ENCODE measurements at places on chromosomes 2 and 18.

DNA sequence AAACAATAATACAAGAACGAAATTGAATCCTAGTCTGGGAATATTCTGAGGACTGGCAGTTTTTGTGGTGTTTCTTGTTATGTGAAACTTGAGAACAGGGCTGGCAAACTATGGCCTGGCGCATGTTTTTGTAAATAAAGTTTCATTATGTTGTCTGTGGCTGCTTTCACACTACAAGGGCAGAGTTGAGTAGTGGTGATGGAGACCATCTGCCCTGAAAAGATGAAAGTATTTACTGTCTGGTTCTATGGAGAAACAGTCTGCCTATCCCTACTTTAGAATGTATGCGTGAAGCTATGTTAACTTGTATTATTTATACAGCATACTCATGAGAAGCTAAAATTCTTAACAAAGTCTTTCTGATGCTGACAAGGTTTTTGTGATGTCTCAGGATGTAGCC, 351.9 kb downstream of the LRRTM1 start:
- no peak for DNase-seq

GRCh38 chr2:5932556-5933469, 240.6 kb downstream of the SOX11 start:
- DNase-seq, result no peak

GRCh38 chr2:187644486-187644885, 90.3 kb upstream of the TFPI start:
- no peak for DNase-seq

GRCh38 chr2:8684540-8684877, 2.7 kb downstream of the ID2 start:
- DNase-seq, result peak; percentile 61

DNA sequence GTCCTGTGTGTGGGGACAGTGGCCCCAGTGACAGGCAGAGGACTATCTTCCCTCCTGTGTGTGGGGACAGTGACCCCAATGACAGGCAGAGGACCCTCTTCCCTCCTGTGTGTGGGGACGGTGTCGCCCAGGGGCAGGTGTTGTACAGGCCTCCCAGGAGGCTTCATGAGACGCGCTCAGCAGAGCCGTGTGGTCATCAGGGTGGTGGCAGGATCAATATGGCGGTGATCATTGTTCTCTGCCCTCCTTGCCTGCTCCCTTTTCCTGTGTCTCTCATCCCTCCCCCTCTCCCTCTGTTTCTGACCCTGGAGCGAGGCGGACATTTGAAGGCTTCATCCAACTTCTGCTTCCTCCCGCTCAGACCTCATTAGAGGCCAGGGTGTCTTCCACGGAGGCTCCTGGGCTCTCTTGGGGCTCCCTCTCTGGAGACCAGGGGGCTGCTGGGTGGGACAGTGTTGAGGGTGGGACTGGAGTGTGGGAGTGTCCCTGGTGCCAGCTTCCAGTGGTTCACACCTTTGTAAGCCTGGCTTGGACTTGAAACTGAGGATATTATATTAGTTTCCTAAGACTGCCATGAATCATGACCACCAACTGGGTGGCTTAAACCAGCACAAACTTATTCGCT, 59.5 kb downstream of the ACKR3 start:
- no peak for DNase-seq

DNA sequence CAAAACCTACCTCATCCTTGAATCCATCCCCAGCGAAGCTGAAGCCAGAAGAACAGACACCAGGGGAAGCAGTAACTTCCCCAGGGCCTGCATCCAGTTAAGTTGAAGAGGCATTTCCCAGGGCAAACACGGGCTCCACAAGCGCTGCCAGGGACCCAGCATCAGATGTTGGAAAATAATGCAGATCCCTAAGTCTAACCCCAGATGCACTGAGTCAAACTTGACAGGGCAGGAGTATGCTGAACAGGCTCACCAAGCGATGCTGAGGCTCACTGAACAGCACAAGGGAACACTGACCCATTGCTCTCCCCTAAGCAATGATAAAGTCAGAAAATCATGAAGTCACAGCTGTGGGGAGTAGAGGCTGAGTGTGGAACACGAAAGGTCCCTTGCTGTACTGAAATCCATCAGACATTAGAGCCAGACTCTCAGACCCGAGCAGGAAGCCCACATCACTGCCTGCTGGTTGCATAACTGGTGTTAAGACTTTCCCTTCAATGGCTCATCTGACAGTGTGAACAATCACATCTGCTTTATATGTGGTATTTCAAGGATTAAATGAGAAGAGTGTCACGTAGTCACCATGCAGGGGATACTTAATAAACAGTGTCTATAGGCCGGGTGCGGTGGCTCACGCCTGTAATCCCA, 36.2 kb downstream of the TNS1 start:
- no peak for DNase-seq

GRCh38 chr2:192354512-192355244, 159.9 kb upstream of the TMEFF2 start:
- DNase-seq, result no peak

DNA sequence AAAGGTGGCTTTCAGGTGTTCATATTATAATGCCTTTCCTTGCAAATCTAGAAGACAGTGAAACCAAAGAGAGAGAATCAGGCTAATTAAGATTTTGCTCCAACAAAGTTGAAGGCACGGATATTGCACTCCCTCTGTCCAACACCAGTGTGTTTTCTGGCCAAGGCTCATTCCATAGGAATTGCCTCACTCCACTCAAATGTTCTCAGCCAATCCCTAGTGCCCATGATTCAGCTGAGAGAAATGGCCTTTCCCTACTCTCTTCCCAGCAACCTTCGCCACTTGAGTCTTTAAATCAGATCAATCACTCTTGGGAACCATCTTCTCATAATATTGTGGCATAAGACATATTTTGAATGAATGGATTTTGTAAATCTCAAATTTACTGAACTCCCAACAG, 768.2 kb upstream of the ACVR2A start:
- no peak for DNase-seq

DNA sequence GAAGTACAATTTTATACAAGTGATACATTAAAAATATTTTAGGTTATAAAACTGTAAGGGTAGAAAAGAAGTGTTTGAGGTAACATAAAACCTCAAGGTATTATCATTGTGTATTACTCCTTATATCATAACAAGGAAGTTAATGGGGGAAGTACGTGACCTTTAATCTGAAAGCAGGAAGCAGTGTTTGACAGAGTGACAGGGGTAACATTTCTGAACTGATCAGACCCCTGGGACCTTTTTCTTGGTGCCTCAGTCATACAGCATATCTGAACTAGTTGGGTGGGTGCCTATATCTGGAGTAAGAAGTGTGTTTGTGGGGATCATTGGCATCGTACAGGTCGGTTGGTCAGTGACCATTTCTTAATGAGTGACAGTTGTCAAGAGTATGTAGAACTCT, 43.0 kb downstream of the MALT1 start:
- DNase-seq, result no peak

DNA sequence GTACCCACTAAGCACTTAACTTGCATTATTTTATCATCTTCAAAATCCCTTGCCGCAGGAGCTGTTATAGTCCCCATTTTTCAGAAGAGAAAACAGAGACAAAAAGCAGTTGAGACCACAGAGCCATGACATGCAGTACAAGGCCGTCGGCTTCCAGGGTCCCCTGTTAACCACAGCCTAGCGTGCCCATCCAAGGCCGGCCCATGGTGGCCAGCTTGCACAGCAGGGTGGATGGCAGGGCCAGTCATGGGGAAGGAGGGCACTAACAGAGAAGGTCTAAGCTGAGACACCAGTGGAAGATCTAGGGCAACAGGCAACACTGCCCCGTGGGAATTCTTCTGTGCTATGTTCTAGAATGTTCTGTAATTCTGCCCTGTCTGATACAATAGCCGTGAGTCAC, 192.6 kb upstream of the ID2 start:
- no peak for DNase-seq

DNA sequence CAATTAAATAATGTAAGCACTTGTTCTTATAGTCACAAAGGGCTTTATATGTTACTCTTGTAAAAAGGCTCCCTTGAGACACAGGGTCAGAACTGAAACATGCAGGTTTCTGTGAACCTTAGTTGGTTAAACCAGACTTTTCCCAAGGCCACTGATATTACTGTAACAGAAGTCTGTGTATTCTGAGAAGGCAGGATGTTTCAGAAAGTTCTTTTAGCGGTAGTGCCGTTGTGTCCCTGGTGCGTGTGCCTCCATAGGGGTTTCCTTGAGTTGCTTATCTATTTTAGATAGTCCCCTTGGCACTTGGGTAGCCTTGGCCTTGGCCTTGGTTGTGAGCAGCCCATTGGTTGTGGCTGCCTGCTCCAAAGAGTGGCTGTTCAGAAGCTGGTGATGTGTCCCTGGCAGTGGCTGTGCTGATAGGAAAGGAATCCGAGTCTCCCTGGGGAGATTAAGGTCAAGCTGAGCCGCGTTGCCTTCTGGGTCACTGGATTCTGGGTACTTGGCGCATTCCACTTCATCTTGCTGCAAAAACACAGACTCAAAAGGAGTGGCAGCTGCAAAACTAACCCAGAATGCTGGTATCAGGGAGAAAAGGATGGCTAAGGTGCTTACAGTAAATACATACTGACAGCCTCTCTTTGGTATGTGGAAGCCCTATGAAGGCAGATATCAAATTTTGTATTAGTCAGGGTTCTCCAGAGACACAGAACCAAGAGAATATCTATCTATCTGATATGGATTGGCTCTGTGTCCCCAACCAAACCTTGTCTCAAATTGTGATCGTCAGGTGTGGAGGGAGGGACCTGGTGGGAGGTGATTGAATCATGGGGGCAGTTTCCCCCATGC, 69.7 kb downstream of the FHOD3 start:
- DNase-seq, result no peak

- no peak for DNase-seq
Measured at GRCh38 chr2:11811036-11811654, 64.7 kb downstream of the LPIN1 start.

GRCh38 chr2:198917926-198918720, 539.6 kb downstream of the SATB2 start:
- DNase-seq, result no peak

GRCh38 chr18:22267697-22268096, 98.3 kb downstream of the GATA6 start:
- DNase-seq, result no peak

GRCh38 chr2:162926907-162927306, 88.3 kb upstream of the KCNH7 start:
- DNase-seq, result no peak

GRCh38 chr2:170711774-170712652, 3.1 kb upstream of the SP5 start:
- DNase-seq, result peak; percentile 30

DNA sequence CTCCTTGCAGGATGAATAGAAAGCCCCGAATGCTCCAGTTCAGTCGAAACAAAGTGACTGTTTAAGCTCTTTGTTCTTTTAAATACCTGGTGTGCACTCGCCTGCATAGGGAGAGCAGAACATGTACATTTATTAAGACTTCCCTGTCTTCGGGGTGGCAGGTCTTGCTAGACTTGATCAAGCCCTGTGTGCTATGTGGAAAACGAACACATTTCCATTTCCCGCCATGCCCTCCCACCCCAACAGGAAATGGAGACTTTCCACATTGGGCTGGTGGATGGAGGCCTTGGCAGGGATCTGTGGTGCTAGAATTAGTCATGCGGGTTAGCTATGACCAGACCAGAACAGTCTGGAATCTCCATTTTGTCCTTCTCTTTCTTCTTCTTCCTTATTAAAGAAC, 321.0 kb upstream of the THSD7B start:
- DNase-seq, result no peak

DNA sequence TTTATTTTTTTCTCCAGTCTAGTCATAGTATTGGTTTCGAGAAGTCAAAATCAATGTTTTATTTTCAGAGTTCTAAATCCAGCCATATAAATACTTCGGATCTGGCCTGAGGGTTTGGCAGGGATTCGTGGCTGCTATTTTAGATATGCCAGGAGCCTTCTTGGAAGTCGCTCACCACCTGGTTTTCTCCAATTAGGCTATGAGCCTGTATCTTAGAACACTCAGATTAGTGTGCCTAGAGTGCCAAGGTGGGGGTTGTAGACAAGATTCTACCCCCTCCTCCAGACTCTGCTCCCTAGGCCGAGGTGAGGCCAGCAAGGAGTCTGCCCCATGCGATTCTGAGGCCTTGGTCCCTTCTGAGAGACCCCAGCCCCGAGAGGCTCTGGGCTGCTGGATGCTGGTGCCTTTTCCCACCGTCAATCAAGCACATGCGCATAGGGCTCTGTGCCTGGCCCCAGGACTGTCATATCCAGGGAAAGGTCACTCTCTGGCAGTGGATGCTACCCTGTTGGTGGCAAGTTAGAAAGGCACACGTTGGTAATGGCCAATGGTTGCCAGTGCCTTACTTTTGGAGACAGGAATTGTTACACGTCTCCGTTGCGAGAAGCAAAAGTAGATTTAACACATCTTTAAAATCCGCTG, 197.1 kb downstream of the AGAP1 start:
- DNase-seq, result no peak

DNA sequence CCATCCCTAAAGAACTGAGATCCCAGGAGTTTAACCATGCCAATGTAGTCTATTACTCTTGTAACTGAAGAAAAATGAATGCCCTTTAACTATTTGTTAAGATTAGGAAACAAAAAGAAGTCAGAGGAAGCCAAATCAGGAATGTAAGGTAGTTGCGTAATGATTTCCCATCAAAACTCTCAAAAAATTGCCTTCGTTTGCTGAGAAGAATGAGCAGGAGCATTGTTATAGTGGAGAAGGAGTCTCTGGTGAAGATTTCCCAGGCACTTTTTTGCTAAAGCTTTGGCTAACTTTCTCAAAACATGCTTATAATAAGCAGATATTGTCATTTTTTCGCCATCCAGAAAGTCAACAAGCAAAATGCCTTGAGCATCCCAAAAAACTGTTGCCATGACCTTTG, 224.0 kb upstream of the SIX2 start:
- DNase-seq, result no peak

- DNase-seq, result peak; percentile 70
Measured at GRCh38 chr2:102063941-102064678, 72.3 kb downstream of the IL1R2 start.

- no peak for DNase-seq
Measured at GRCh38 chr2:69969126-69969983, 7.9 kb upstream of the ASPRV1 start.

GRCh38 chr2:46157072-46157965, 139.9 kb upstream of the EPAS1 start:
- DNase-seq, result no peak

- no peak for DNase-seq
Measured at GRCh38 chr2:234587341-234588053, 90.6 kb upstream of the ARL4C start.

DNA sequence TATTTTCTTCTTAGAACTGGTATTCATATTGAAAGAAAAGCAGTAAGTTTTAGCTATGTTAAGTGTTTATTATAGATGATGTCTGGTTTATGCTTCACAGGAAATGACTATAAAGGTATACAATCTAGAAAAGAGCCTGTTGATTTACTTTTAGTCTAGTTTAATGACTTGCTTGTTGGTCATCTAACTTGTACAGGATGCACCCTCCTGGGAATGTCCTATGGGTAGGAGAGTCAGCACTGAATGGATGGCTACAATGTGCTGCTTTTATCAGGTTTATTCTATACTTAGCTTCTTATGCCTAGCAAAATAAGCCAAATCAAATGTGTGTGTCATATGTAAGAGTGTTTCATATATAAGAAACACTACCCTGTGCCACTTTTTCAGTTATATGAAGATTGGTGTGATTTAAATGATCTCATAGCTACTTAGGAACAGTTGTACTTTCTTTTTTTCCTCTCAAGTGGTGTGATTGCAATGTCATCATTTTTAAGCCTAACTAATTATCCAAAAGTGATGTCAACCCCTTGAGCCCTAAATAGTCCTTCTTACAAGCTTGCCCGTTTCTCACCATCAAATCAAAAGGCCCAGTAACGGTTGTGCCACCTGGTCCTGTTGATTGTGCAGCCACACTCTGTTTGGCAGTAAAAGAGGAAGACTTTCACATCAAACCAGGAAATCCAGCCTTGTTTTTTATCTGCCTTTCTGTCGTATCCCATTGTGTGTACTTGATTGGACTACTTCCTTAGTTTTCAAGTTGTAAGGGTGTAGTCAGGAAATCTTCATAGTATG, 176.0 kb downstream of the DIS3L2 start:
- DNase-seq, result no peak

Measured in activated CD4-positive, alpha-beta T cell treated with anti-CD3 and anti-CD28 coated beads for 48 hours (primary cell).